Stimulated activated CD4-positive, alpha-beta T cell treated with anti-CD3 and anti-CD28 coated beads, Interleukin-12 subunit alpha, Interleukin-12 subunit beta, amount 100 ng/mL, for 48 hours (primary cell): ENCODE measurements at places on chromosomes 16 and 17.

DNA sequence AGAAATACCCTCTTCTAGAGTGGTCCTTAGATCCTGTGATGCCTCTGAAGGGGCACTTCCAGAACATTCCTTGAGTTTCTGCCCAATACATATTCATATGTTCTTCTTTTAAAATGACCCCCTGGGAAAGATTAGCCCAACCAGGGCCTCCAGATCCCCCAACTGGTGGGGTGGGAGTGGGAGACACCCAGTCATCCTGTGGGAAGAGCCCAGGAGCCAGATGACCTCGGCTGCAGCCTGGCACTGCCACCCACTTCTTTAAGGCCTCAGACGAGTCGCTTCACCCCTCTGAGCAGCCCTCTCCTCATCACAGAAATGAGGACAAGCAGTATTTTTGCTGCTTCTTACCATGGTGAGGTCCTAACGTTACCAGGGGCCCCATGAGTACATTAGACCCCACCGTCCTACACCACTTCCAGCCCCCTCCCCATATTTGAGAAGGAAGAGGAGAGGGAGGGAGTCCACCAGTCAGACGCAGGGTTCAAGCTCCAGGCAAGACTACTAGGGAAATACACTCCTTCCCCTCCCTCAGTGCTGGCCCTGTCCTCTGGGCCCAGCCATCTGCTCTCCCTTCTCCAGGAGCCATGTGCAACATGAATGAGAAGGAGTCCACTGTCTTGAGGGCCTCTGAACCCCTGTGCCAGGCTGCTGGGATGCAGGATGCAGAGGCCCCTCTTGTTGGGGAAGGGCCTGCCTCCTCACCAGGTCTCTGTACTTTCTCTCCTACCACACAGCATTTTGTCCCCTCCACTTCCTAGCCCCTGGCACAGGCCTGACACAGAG is 11.8 kb downstream of the MPO start:
- DNase-seq: no peak

DNA sequence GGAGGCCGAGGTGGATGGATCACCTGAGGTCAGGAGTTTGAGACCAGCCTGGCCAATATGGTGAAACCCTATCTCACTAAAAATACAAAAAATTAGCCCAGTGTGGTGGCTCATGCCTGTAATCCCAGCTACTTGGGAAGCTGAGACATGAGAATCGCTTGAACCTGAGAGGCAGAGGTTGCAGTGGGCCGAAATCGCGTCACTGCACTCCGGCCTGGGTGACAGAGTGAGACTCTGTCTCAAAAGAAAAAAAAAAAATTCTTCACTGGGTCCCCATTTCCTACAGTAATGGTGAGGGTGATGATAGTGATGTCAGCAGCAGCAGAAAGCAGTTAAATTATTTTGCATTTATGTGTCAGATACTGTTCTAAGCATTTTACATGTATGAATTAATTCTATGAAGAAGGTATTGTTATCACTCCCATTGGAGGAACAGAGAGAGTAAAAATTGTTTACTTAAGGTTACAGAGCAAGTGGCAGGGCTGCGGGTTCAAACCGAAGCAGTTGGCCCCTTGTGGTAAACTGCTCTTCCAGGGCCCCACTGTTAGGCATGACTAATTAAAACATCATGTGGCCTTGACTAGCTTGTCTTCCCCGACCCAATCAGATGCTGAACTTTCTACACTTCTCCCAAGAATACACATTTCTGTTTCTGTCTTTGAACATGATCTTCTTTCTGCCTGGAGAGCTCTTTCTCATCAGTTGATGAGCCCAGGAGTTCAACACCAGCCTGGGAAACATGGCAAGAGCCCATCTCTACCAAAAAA is 45.8 kb downstream of the STAT3 start:
- DNase-seq: peak; percentile 33

DNA sequence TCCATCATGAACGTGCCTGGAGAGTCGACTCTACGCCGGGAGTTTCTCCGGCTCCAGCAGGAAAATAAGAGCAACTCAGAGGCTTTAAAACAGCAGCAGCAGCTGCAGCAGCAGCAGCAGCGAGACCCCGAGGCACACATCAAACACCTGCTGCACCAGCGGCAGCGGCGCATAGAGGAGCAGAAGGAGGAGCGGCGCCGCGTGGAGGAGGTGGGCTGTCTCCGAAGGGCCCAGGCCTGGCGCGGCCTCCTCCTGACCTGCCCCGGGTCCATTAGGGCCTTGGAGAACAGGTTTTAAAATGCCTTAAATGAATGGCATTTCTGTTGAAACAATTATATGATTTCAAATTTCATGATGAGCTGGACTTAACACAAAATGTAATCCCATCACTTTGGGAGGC is 11.8 kb upstream of the C17orf107 start:
- no peak for DNase-seq

- no peak for DNase-seq
Observed at GRCh38 chr17:29595943-29596774, 3.2 kb downstream of the ANKRD13B start.

- DNase-seq: no peak
Observed at GRCh38 chr17:73650140-73650539, 5.9 kb upstream of the SDK2 start.

DNA sequence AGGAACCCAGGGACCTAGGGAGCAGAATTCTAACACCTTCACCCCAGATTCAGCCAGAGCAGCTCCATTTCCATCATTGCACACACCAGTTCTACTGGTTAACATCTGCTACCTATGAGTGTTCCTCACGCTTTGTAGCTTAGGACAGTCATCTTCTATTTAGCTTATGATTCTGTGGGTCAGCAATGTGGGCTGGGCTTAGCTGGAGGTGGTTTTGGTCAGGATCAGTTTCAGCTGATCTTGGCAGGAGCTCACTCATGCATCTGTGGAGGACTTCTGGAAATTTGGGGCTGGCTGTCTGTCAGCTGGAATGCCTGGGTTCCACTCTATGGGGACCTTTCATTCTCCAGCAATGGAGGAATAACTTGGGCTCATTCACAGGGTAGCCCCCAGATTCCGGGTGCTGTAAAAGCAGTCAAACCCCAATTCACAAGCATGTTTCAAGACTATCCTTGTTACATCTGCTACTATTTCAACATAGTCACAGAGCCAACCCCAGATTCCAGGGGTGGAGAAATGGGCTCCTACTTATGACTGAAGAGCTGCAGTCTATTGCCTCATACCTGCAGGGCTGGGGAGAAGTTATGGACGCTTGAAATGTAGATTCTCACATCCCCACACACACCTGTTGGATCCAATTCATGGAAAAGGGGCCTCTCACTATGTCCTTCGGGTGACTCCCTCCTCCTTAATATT is 3.4 kb upstream of the HP start:
- DNase-seq: no peak

DNA sequence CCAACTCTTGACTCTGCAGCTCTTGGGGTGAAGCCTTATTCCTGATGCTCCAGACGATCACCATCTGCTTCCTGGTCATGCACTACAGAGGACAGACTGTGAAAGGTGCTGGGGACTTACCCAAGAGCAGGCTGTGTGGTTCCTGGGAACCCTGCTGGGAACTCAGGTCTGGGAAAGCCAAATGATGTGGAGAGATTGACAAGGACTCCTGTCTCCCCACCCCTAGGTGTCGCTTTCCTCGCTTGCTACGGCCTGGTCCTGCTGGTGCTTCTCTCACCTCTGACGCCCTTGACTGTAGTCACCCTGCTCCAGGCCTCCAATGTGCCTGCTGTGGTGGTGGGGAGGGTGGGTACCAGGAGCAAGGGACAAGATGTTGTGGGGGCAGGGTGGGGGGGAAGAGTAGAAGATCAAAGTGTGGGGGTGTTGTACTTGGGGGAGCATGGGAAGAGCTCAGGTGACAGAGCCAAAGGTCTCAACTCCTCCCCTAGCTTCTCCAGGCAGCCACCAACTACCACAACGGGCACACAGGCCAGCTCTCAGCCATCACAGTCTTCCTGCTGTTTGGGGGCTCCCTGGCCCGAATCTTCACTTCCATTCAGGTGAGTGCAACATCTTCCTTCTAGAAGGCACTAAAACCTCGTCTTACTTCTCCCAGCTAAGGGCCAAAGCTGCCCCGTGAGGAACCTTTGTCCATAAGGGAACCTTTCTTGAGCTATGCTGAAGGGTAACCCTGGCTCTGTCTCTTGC is 3.0 kb downstream of the SOX15 start:
- no peak for DNase-seq

DNA sequence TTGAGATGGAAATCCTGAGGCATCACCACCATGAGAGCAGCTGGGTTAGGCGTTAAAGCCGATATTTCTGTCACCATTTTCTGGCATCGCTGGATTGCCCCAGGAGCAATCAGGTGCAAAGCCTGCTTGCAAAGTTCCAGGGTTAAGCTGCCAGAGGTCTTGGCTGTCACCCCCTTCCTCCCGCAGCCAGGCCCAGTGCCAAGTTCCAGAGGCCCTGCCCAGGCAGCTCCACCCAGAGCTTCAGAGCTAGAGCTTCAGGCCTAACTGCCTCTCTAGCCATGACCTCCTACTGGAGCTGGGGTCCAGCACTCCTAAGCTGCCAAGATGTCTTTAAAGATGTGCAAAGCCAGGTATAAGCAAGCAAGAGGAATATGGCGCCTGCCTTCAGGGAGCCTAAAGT is 8.8 kb upstream of the TMEM238L start:
- no peak for DNase-seq

GRCh38 chr17:75345514-75346167 is 56.4 kb upstream of the SLC25A19 start:
- DNase-seq: no peak

- no peak for DNase-seq
Observed at GRCh38 chr16:51141106-51141505, 10.0 kb downstream of the SALL1 start.

DNA sequence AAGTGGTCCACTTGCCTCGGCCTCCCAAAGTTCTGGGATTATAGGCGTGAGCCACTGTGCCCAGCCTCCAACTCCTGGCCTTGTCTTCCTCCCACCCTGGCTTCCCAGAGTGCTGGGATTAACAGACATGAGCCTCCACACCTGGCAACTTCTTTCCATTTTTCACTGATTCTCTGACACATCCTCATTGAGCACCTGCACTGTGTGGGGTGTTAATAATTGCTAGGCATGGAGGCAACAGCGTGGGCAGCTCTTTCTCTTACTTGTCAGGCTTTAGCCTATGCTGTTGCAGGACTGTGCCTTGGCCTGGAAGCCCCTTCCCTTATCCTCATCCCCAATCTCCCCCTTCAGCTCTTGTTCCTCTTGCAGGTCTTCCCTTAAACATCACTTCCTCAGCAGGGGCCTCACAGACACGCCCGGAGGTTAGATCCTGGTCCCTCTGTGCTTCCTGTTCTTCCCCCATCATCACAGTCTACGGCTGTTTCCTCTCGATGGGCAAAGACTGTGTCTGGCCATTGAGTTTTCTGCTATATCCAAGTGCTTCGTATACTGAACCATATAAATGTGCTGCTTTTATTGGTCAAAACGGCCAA is 7.9 kb downstream of the QPRT start:
- no peak for DNase-seq

- DNase-seq: no peak
Observed at GRCh38 chr16:78624366-78624765, 524.9 kb downstream of the WWOX start.

DNA sequence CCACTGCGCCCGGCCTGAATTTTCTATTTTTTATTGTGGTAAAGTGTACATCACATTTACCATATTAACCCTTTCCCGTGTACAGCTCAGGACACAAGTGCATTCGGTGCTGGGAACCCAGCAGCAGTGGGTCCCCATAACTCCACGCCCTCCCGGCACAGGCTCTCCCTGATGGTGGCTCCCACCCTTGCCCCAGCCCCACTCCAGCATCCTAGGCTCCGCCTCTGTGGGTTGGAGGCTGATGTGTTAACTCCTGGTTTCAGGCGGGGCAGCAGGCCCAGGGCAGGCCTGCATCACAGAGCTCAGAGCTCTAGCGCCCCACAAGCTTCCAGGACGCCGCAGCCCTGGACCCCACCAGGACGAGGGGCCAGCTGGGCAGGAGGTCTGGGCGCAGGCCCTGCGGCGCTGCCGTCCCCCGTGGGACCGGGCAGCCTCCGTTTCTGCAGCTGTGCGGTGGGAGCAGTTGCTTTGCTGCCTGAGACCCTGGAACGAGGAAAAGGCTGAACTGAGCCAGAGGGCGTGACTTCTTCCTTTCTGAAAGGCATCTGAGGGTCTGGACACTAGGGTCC is 19.6 kb downstream of the ZFPM1 start:
- no peak for DNase-seq

DNA sequence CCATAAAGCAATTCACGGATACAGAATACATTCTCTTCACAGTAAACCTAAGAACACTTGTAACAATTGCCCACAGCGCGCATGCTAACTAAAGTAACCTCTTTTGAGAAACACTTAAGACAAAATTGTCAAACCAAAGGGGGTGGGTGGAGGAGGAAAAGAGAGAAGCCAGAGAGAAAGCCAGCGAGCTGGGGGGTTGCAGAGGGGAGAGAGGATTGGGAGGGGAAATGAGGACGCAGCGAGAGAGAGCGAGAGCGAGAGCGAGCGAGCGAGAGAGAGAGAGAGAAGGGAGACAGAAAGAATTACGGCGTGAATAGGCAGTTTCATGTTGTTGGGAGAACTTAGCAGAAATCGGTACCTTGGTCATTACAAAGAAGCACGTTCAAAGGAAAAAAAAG is 1.6 kb upstream of the HOXB7 start:
- no peak for DNase-seq

DNA sequence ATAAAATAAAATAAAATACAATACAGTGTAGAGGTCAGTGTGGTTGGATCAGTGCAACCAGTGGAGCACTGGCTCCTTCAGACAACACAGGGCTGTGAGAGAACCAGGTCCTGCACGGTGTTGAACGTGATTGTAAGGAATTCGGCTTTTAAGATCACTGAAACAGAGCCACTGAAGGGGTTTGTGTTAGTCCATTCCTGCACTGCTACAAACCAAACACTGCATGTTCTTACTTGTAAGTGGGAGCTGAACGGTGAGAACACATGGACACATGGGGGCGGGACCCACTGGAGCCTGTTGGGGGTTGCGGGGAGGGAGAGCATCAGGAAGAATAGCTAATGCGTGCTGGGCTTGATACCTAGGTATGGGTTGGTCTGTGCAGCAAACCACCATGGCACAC is 193.2 kb upstream of the AXIN2 start:
- no peak for DNase-seq

- no peak for DNase-seq
Observed at GRCh38 chr16:49593424-49594040, 219.9 kb downstream of the C16orf78 start.

- no peak for DNase-seq
Observed at GRCh38 chr16:81385031-81385756, 59.4 kb upstream of the CMIP start.

GRCh38 chr16:19884611-19885450 is at the start of gene GPRC5B:
Gene GPRC5B, minus strand, starts transcription at chr16:19884848. Its CDS starts 12,003 bp downstream, at chr16:19872845.
- DNase-seq: no peak

GRCh38 chr16:87407511-87408112 is 15.5 kb downstream of the MAP1LC3B start:
- no peak for DNase-seq
